IMR-90 (cell line): ENCODE measurements at places on chromosomes 2 and 18. TPM values are rescaled to one million over a fixed set of nuclear protein-coding genes. Genes with fewer than 3 reads are reported as not detected.
A peak's percentile ranks its signal among the peaks of the same experiment; 100 is the strongest.

SLC11A1 gene
- under 0.01 TPM in 2 replicates for total RNA-seq

NABP1 gene
- 57.7 and 141 TPM in 2 replicates for total RNA-seq

ARL5A gene
- total RNA-seq = 45.5 and 89.2 TPM in 2 replicates

SUCLG1 gene
- 50.5 and 57.2 TPM in 2 replicates for total RNA-seq

ICA1L gene
- 1.8 and 1.9 TPM in 2 replicates for total RNA-seq

RPRM gene
- not detected in 2 replicates for total RNA-seq

ASB18 gene
- total RNA-seq = not detected in 2 replicates

KIF5C gene
- 0.18 and 0.28 TPM in 2 replicates for total RNA-seq

ADAM17 gene
- 34.4 and 46.4 TPM in 2 replicates for total RNA-seq

MMADHC gene
- total RNA-seq = 112 and 159 TPM in 2 replicates

CCDC85A gene
- 2.2 and 2.8 TPM in 2 replicates for total RNA-seq

ASAP2 gene
- 19.7 and 26.9 TPM in 2 replicates for total RNA-seq

DSG4 gene
- total RNA-seq = not detected in 2 replicates

USP40 gene
- total RNA-seq = 27.8 and 30.8 TPM in 2 replicates

NMUR1 gene
- total RNA-seq = not detected in 2 replicates

IL1RL2 gene
- 0.28 and 0.36 TPM in 2 replicates for total RNA-seq

ADGRF3 gene
- not detected in 2 replicates for total RNA-seq

MALT1 gene
- total RNA-seq = 25.3 and 25.8 TPM in 2 replicates

LRATD1 gene
- total RNA-seq = 0.18 and 0.28 TPM in 2 replicates

ALPP gene
- not detected in 2 replicates for total RNA-seq

L3MBTL4 gene
- under 0.01 TPM in 1 of 2 replicates, not detected in the other for total RNA-seq

- DNase-seq = no peak
Observed at GRCh38 chr2:227206406-227206805, 42.0 kb downstream of the COL4A3 start.

GRCh38 chr2:85303780-85304531 is 23.8 kb downstream of the TGOLN2 start:
- DNase-seq = no peak

- no peak for DNase-seq
Observed at GRCh38 chr2:149470046-149470445, 117.5 kb downstream of the MMADHC start.

GRCh38 chr2:96341641-96342040 is 6.1 kb downstream of the NCAPH start:
- no peak for DNase-seq

DNA sequence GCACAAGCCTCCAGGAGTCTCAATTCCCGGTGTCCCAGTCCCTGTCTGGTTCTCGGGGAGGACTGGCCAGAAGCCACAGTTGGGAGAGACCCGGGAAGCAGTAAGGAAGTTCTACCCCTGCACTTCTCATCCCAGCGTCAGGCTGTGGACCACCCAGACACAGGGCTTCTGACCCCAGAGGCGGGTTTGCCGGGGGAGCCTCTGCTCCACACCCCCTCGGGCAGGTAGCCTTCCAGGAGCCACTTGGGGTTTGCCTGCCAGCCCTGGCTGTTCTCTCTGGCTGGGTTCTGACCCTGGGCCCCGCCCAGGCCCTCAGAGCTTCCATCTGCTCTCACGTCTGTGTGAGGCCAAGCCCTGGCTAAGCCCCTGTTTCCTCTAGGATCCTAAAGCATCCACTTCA is 94.4 kb upstream of the GPC1 start:
- DNase-seq = no peak

GRCh38 chr2:66582987-66583880 is 148.3 kb downstream of the MEIS1 start:
- peak; percentile 55 for DNase-seq

GRCh38 chr2:190053426-190053825 is 9.1 kb downstream of the MSTN start:
- DNase-seq = no peak

GRCh38 chr2:101745711-101746694 is 48.5 kb downstream of the MAP4K4 start:
- peak; percentile 87 for DNase-seq

- DNase-seq = no peak
Observed at GRCh38 chr2:114201781-114202180, 240.7 kb upstream of the DPP10 start.

GRCh38 chr2:75130171-75130570 is 69.1 kb downstream of the TACR1 start:
- DNase-seq = no peak

DNA sequence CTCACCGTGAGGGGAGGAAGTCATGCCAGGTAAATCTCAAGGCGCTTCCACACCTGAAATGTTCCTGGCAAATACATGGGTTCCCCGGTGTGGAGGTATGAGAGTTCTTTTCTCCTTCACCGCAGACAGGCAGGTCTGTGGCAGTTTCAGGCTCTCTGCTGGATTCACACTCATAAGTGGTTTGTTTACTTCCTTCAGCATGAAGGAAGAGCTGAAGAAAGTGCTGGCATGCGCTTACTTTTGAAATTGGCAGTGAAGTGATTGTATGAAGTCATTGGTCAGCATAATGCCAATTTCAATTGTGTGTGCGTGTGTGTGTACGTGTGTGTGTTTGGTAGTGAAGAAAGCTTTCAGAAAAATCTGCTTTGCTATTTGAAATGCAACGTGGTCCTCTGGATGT is 43.4 kb downstream of the RNF144A start:
- DNase-seq = peak; percentile 0

DNA sequence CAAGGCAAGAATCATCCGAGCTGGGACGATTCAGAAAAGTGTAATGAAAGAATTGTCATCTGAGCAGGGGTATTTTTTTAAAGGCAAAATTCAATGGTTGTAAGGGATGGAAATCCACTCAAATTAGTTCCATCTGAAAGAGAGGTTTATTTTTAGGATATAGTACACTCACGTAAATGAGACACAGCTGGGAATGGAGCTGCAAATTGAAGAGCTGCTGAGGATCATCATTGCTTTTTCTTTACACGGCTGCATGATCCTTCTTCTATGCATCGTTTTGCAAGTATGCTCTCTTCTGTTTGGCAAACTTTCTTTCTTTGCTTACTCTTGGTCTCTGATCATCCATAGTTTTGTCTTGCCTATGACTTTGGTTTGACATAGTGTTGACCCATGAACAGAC is 27.4 kb upstream of the CUL3 start:
- no peak for DNase-seq

- peak; percentile 6 for DNase-seq
Observed at GRCh38 chr2:55269645-55269990, 587 bp upstream of the MTIF2 start.

GRCh38 chr2:238492840-238493239 is 66.1 kb downstream of the ASB1 start:
- DNase-seq = no peak

GRCh38 chr18:43484710-43485109 is 207.4 kb upstream of the SYT4 start:
- no peak for DNase-seq

DNA sequence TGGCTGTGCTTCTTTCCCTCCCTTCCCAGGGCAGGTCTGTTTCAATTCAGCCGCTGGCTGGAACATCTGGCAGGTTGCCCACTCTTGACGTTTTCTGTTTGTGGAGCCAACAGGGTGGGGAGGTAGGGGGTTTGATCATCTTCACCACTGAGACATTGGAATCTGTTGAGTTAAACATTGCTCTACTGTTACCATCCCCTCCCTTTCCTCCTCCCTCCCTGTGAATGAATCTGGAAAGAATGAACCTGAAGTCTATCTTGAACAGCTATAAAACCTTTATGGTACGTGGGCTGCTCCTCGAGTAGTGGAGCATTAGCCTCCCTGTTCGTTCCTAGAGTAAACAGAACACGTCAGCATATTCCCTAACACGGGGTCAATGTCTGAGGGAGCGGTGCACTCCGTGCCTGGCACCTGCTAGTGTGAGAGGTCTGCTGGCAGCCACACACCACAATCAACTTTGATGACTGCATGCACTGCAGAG is 249.9 kb upstream of the RBBP8 start:
- peak; percentile 93 for DNase-seq

DNA sequence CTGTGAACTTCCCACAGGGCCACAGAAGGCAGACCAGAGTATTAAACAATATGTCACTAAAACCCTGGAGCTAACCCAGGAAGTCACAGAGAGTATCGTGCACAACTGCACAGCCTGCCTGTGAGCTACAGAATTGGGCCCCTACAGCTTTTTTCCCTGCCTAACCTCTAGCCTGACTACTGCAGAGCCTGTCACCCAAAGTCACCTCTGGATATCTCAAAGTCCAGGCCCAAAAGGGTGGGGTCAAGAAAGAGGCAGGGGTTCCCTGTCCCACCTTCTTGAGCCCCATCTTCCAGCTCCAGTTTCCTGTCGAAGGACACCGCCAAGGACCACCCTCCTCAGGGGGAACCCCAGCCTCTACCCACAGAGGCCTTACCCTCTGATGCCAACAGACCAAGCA is 13.5 kb downstream of the GAD1 start:
- DNase-seq = no peak

DNA sequence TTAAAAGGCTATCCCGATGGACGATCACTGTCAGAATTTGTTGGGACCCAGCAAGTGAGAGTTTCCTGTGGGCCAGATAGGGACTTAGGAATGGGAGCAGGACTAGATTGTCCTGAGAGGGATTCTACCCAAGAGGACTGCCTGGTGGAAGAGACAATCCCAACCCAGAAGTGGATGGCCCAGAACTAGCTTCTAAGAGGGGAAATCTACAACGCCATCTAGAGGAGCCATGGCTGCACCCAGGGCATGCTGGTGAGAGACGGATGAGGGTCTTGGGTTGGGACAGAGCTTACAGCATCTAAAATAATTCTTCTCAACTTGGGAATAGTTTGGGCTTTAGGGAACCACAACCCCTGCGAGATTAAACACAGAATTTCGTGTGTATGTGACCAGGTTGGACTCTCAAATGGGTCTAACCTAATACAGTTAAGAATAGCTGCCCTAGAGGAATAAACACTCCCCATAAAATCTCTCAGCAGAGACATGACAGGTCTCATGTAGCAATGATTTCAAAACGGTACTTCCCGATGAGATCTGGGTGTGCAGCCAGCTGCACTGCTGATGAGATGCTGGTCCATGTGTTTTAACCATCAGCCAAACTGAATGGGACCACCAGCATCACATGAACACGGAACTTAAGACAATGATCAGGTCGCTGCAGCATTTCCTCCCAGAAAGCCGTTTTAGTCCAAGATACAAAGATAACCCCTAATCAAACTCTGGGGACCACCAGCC is 50.8 kb downstream of the CCBE1 start:
- DNase-seq = no peak

GRCh38 chr2:39730685-39731302 is 48.3 kb downstream of the THUMPD2 start:
- peak; percentile 35 for DNase-seq

DNA sequence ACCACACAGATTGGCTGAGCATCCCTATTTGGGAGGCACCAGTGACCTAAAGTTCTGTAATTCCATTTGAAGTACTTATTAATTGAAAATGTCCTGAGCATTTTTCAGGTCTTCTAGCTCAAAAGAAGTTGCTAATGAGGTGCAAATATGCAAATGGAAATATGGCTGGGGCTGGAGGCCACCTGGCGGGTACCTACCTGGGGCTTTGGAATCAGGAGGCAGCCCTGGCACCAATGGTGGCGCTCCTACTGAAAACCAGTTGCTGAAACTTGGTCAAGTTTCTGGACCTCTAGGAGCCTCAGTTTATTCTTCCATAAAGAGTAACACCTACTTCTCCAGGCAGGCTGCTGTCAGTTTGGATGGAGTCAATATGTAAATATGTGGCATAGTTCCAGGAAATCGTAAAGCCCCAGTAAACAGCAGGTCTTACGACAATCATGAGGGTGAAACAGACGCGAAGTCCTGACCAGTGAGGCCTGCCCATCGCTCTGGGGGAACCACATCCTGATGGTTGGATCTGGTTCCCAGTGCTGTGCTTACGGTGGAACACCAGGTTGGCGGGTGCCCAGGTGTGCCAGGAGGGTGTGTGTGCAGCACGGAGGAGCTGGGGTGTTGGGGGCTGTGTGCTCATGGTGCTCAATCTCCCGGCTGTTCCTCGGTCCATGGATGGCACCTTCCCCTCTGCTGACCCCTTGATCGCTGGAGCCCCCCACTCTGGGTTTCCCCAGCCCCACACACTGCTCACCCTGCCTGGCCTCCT is 186.1 kb downstream of the TWIST2 start:
- no peak for DNase-seq

GRCh38 chr2:208147759-208148158 is 1.8 kb upstream of the CRYGB start:
- DNase-seq = no peak

DNA sequence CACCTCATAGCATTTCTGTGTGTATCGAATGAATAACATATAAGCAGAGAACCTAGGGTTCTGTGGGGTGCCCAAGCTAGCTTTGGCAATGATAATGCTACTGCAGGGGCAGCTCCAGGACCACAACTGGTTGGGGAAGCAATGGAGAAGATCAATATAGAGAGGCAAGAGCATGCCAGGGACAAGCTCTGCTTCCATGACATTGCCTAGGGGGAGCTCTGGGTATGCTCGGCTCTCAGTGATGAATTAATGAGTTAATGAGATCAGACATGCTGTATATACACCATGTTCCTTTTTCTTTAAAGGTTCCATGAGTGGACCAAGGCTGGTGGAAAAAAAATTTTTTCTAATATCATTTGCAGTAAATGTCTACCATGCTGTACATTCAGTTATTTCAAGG is 618.4 kb downstream of the BCL11A start:
- no peak for DNase-seq

GRCh38 chr2:189854187-189854586 is 69.9 kb downstream of the PMS1 start:
- DNase-seq = peak; percentile 45

- DNase-seq = no peak
Observed at GRCh38 chr18:52499644-52500043, 159.6 kb downstream of the DCC start.

- DNase-seq = no peak
Observed at GRCh38 chr2:62738981-62739936, 33.7 kb downstream of the EHBP1 start.

DNA sequence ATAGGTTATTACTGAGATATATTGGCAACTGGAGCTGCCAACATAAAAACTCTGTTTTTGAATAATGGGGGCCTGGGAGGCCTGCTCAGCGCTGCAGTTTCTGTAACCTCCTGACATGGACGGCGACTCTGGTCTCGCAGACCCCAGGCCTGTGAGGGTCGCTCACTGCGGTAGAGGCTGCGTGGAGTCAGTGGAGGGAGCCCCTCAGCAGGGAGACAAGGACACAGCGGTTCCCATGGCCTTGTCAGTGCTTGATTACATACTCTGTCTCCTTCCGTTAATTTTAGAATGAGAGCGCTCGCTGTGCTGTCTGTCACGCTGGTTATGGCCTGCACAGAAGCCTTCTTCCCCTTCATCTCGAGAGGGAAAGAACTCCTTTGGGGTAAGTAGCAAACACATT is 858 bp downstream of the TPO start:
- DNase-seq = no peak

GRCh38 chr18:58526425-58527284 is 102.2 kb downstream of the ALPK2 start:
- DNase-seq = no peak

GRCh38 chr18:53521068-53521467 is 703.4 kb downstream of the MBD2 start:
- no peak for DNase-seq
